Liver (tissue), 10 donors: ENCODE measurements at places on chromosomes 1 and 21.

DNA sequence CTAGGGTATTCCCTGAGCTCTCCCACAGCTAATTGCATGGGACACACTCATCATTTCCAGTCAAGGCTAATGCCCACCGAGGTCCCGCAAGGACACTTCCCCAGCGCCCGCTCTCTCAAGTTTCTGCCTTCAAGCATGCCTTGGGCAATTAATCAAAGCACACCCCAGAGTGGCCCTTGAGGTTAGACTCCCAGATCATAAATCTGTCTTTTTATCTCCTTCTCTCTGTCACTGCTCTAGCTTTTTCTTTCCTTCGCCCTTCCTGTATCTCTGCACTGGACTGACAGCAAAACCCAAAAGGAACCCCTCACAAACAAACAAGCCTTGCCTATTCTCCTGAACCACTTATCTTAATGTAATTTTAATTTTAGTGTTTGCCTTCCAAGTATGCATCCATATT, 7.9 kb upstream of the EXOSC10 start:
- no peak for DNase-seq

GRCh38 chr1:15243275-15244043, 3.6 kb upstream of the FHAD1 start:
- DNase-seq, result no peak

GRCh38 chr1:156386949-156387869, 18.2 kb downstream of the RHBG start:
- no peak for DNase-seq

DNA sequence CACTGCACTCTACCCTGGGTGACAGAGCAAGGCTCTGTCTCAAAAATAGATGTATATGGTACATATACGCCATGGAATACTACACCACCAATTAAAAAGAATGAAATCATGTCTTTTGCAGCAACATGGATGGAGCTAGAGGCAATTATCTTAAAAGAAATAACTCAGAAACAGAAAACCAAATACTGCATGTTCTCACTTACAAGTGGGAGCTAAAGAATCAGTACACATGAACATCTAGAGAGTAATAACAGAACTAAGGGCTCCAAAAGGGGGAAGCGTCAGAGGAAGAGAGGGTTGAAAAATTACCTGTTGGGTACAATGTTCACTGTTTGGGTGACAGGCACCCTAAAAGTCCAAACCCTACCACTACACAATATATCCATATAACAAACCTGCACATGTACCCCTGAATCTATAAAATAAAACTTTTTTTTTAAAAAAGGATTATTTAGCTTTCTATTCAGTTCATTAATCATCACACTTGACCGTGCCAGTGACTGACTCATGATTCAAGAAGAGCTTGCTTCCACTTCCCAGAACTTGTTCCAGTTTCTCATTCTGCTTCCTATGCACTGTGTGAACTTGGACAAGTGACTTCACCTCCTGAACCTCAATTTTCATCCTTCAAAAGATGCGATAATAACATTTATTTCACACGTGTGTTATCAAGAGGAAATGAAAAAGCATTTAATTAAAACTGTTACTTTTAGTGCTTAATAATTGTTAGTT, 109.6 kb downstream of the PLPP3 start:
- DNase-seq, result no peak

GRCh38 chr1:164311377-164311776, 247.6 kb upstream of the PBX1 start:
- no peak for DNase-seq

DNA sequence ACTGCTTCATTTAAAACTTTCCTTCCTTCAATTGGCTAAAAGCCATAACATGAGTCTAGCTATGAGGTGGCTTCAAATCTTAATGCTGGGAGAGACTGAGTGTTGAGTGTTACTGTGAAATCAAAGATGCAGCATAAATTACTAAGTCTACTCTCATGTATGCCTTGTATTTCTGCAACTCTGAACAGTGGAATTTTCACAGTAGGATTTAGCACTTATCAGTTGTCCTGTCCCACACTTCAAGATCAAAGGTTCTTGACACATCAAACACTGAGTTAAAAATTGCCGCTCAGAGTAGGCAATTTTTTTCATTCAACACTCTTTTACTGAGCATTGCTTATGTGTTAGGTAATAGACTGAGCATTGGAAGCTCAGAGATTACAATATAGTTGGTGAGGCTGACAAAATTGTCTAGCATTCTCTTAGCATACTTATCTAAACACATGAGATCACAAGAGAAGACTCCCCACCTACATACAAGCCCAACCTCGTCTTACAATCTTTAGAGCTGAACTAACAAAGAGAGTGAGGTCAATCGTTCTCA, 56.4 kb upstream of the ADORA3 start:
- no peak for DNase-seq

DNA sequence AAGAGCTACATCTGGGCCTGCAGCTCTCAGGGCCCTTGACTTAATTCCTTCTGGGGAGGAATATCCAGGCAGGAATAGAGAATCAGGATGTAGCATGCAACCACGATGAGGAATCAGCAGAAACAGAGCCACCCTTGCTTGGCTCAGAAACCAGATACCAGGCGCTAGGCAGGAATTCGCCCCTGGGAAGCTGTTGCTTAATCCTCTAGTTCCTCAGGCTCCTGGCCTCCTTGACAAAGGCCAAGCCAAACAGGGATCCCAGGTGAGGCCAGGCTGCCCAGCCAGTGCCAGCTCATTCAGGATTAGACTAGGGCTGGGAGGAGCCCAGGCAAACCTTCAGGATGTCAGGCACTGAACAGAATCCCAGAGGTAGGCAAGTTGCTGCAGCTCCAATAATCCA, 48.2 kb upstream of the IRF2BP2 start:
- no peak for DNase-seq

- no peak for DNase-seq
Measured at GRCh38 chr1:165703648-165704047, 5.3 kb upstream of the ALDH9A1 start.

GRCh38 chr1:2198571-2198970, 4.0 kb upstream of the FAAP20 start:
- DNase-seq, result no peak

GRCh38 chr1:178134061-178134460, 40.2 kb downstream of the RASAL2 start:
- no peak for DNase-seq

DNA sequence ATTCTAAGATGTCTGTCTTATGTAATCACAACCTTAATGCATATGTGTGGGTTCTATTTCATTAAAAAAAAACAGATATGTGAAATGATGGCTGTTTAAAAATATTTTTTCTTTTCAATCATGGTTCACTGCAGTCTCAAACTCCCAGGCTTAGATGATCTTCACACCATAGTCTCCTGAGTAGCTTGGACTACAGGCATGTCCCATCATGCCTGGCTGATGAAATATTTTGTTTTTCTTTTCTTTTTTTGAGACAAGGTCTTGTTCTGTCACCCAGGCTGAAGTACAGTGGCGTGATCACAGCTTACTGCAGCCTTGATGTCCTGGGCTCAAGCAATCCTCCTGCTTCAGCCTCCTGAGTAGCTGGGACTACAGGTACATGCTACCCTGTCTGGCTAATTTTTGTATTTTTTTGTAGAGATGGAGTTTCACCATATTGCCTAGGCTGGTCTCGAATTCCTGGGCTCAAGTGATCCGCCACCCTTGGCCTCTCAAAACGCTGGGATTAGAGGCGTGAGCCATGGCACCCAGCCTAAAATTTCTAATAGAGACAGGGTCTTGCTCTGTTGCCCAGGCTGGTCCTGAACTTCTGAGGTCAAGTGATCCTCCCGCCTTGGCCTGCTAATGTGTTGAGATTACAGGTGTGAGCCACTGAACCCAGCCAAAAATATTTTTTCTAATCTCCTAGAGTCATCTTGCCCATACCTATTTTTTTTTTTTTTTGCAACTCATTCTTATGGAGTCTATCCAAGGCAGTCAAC, 67.6 kb downstream of the GIPC2 start:
- DNase-seq, result no peak

- DNase-seq, result no peak
Measured at GRCh38 chr1:215631040-215631439, 63.9 kb downstream of the KCTD3 start.

- DNase-seq, result no peak
Measured at GRCh38 chr1:21048462-21048861, 128.2 kb downstream of the EIF4G3 start.

DNA sequence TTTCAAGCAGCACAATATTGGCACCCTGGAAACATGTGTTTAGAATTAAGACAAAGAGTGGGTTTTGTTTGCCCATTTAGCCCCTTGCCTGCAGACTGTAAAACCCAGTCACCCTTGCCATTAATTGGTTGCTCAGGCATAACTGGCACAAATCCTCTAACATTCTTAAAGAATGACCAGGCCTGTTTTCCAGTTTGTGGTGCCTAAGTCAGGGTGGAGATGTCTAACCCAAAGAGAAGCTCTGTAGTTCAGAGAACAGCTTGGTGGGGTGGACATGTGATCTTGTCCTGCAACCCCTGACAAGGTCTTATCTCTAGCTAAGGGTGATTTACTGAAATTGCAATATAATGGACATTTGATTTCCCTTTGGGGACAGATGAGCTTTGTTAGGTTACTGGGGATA, 8.8 kb upstream of the ANGPTL7 start:
- no peak for DNase-seq

- no peak for DNase-seq
Measured at GRCh38 chr1:93635614-93636543, 45.8 kb downstream of the BCAR3 start.

DNA sequence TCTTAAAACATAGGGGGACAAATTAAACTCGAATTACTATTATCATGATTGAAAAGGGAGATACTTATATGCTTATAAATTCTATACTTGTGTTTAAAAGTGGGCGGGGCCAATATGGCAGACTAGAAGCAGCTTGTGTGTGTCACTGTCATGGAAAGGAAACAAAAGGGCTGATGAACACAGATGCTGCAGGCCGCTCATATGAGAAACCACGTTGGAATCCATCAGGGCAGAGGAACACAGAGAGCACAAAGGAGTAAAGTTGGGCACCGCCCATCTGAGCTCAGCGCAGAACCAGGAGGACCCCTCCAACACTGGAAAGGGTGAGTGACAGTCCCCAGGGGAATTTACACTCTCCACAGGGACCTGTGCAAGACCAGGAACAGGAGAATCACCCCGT, 107.0 kb downstream of the SLC5A9 start:
- no peak for DNase-seq

DNA sequence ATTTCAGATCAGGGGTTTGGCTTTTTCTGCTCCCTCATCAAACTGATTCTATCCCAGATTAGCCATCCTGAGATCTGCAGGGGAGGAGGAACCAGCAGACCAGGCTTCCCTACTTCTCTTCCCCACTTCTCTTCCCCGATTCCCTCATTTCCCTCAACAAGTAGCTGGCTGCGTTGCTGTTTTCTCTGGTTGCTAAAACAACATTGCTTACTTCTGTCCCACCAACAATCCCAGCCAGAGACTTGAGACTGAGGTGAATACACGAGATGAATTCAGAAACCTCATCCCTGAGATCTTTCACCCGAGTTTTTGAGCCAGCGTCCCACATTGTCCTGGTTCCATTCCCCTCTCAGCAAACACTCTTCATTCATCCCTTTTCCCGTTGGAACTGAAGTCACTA, 22.4 kb downstream of the DYRK3 start:
- DNase-seq, result no peak

- DNase-seq, result no peak
Measured at GRCh38 chr1:116453906-116454305, 80.9 kb downstream of the ATP1A1 start.

DNA sequence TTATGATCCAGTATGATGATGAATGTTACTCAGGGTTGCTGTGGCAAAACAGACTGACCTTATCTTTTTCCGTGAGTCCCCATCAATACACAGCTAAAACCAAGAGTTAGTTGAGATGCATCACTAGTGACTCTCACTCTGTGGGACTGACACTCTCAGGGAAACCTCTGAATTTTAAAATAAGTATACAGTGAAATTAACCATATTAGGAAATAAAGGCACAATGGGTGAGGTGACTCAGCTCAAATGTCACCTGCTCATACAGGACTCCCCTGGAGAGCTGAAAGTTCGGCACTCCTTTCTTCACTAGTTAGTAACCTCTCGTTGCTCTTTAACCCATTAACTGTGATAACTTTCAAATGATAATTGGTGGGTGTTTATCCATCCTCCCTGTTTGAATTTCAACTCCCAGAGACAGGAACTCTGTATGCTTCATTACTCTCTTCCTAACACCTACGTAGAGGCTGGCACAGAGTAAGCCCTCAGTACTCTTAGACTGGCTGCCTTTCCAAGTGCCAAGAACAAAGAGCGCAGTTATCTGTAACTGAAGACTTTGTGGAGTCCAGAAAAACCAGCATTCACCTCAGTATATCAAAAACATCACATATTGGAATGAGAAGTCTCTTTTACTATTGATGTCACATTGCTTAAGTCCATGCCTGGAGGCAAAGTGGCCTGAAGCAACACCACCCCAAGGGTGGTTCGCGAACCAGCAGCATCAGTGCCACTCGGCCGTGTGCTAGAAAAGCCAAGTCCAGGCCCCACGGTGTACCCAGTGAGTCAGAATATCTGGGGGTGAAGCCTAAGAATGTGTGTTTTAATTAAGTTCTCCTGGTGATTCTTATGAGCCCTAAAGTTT, 91.1 kb downstream of the NIBAN1 start:
- DNase-seq, result no peak

DNA sequence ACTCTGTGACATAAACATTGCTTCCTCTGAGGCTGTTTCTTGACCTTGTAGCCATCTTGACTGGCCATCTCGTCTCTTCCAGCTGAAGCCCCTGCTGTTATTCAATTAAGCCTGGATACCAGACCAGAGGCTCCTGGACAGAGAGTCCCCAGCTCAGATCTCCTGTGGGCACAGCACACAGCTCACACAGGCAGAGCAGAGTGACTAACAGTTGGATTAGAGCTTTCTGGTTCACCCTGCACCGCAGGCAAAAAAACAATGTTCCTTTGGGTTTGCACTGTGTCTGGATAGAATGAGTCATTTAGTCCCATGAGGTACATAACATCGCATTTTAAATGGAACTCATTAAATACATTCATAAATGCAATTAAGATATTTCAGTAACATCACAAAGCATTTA, 33.4 kb upstream of the USH2A start:
- DNase-seq, result no peak

DNA sequence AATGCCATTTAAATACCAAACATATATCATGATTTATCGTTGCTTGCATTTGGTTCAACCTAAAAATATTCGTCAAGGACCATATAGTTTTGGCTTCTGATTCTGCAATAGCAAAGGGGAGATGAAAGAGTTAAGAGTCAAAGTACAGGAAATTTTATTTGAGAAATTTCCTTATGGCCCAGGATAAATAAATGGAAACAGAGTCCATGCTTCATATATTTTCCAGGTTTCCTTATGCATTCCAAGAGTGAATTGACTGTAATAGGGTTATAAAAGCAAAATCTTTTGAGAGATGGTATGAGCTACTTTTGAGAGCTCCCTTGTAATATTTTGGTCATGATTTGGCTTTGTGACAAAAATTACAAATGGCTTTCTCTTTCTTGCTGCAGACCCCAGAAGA, 140.1 kb downstream of the HMCN1 start:
- no peak for DNase-seq

GRCh38 chr1:227411066-227411465, 92.8 kb upstream of the CDC42BPA start:
- no peak for DNase-seq

GRCh38 chr1:241605146-241605805, 34.9 kb downstream of the CHML start:
- DNase-seq, result no peak

GRCh38 chr1:30901798-30902581, 6.6 kb downstream of the SDC3 start:
- no peak for DNase-seq

GRCh38 chr1:211172657-211173056, 38.7 kb upstream of the KCNH1 start:
- DNase-seq, result no peak

GRCh38 chr1:80579055-80579454, 1221.7 kb upstream of the ADGRL2 start:
- no peak for DNase-seq

GRCh38 chr1:247111259-247111699, 7.1 kb upstream of the ZNF669 start:
- peak; percentile 48 for DNase-seq
